ENCODE measurements at places on chromosomes 6 and 20.

GRCh38 chr6:143687591-143687990 is 9.8 kb downstream of the PHACTR2 start:
- no peak for DNase-seq

GRCh38 chr20:4108495-4109306 is 93.3 kb upstream of the RNF24 start:
- peak; percentile 60 for DNase-seq

DNA sequence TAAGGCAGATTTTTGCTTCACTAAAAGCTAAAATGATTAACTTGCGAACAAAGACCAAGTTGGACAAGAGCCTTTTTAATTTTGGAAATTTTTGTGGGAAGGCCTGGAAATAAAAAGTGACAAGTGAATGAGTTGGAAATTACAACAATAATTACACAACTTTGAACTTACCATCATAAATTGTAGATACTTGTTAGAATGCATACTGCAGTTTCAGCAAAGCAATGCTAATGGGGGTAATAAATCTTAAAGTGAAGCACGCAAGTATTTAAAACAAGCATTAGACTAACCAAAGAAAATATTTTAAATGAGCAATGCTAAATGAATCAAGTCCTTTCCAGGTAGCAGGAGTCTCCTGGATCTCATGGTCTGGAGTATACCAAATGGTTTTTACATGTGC is 83.2 kb upstream of the EYA4 start:
- DNase-seq = no peak

GRCh38 chr6:44415873-44416502 is 28.5 kb downstream of the CDC5L start:
- no peak for DNase-seq

DNA sequence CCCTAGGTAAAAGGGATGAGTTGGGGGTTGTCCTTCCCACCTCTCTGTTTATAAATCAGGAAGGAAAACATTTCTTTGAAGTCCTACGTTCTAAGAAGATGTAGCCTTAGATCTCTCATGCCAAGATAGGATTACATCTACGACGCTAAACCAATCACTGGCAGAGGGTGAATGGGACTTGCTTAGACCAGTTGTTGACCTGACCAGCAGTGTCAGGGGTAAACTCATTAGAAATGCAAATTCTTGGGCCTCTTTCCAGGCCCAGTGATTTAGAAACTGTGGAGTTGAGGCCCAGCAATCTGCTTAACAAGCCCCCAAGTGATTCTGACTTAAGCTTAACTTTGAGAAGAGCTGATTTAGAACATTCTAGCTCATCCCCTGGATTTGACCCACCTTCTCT is 147.1 kb upstream of the THEMIS start:
- DNase-seq = no peak

DNA sequence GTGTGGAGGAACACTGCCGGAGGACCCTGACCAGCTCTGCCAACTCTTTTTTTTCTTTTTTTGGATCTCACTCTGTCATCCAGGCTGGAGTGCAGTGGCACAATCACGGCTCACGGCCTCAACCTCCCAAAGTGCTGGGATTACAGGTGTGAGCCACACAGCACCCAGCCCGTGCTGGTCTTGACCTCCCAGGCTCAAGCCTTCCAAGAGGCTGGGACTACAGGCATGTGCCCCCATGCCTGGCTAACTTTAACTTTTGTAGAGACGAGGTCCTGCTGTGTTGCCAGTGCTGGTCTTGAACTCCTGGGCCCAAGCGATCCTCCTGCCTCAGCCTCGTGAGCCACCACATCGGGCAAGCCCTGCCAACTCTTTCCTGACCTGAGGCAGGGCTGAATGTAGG is 11.2 kb downstream of the GCNT2 start:
- no peak for DNase-seq

DNA sequence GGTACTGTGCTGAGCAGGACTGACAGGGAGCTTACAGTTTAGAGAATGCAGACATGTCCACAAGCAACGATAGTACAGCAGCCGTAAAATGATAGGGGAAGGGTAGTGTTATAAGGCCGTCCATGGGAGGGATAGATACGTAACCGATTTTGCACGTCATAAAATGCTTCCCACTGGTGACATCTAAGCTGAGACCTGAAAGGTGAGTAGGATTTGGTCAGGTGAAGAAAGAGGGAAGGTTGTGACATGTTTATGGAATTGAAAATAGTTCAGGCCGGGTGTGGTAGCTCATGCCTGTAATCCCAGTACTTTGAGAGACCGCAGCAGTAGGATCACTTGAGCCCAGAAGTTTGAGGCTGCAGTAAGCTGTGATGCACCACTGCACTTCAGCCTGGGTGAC is 25.6 kb downstream of the SNX9 start:
- no peak for DNase-seq

DNA sequence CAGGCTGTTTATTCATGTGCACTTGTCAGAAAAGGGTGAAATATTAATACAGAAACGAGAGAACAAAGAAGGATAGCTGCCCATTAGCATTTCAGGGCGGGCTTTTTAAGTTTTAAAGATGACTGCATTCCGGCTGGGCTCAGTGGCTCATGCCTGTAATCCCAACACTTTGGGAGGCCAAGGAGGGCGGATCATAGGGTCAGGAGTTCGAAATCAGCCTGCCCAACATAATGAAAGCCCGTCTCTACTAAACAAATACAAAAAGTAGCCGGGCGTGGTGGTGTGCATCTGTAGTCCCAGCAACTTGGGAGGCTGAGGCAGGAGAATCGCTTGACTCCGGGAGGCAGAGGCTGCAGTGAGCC is 130.5 kb downstream of the HFE start:
- no peak for DNase-seq

DNA sequence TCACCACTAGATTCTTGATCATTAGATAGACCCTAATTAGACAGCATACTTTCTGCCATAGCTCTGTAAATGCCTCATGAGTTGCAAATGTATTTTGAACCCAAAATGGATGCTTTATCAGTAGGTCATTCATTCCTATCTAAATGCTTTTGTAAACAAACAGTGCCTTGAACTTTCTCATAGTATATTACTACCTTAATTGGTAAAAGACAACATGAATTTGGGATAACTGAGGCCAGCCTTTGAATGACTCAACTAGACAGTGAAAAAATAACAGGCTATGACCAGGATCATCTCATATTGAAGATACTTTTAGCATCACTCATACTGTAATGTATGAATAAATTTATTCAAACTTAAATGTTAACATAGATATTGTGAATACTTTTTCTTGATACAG is 37.0 kb upstream of the PRL start:
- no peak for DNase-seq

DNA sequence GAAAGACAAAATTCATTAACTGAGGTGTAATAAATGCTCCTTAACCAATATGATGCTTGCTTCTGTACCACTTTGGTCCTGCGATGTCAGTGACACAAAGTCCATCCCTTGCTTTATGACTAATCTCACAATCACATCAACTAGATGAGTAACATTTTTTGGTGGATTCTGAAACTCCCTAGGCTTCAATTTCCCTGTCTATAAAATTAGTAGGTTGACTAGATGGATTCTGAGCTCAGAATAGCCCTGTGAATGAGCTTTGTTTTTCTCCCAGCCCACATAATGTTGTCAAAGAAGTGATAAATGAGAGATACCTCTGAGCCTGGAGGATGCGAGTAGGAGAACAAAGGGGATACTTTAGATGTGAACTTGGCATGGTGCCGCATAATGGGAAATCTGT is 9.1 kb downstream of the TXLNB start:
- no peak for DNase-seq

- no peak for DNase-seq
Observed at GRCh38 chr20:22916021-22916842, 118.9 kb upstream of the SSTR4 start.

- DNase-seq = no peak
Observed at GRCh38 chr6:7978736-7979135, 68.1 kb upstream of the TXNDC5 start.

- no peak for DNase-seq
Observed at GRCh38 chr6:33954453-33954852, 150.7 kb upstream of the MLN start.

- no peak for DNase-seq
Observed at GRCh38 chr20:3755269-3755668, 12.3 kb downstream of the ADISSP start.

DNA sequence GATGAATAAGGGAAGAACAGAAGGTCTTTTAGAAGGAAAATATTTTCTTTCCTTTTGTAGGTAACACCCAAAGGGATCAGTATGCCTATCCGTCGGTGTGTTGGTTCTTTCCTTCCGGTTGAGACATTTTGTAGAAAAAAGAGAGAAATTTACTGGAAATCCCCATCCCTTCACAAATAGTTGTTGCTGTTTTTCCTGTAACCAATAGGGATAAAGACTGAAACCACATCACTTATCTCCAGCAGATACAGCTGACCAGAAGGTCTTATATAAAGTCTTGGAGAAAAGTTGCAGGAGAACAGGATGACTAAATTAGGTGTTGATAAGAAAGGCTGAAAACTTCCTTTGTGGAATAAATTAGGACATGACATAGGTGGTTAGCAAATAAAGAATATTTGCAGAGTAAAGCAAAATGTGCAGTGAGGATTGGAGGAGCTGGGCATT is 14.8 kb upstream of the HLA-DRB1 start:
- no peak for DNase-seq

DNA sequence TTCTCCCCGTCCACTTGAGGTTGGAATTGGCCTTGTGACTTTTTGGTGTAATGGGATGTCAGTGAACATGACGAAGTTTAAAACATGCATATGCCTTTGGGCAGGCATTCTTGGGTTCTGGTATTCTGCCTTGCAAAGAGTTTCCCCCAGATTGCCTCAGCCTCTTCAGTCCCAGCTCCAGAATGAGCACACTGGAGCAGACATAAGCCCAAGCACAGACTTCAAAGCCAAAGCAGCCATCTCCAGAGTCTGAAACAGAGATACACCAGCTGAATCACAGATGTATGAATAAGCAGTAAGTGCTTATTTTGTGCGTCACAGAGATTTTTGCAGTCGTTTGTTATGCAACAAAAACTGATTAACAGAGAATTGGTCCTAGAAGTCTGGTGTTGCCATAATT is 546.0 kb downstream of the FRK start:
- DNase-seq = no peak

- DNase-seq = no peak
Observed at GRCh38 chr6:48027704-48028435, 83.1 kb downstream of the PTCHD4 start.

GRCh38 chr6:166001359-166001758 is 166.3 kb downstream of the TBXT start:
- no peak for DNase-seq

DNA sequence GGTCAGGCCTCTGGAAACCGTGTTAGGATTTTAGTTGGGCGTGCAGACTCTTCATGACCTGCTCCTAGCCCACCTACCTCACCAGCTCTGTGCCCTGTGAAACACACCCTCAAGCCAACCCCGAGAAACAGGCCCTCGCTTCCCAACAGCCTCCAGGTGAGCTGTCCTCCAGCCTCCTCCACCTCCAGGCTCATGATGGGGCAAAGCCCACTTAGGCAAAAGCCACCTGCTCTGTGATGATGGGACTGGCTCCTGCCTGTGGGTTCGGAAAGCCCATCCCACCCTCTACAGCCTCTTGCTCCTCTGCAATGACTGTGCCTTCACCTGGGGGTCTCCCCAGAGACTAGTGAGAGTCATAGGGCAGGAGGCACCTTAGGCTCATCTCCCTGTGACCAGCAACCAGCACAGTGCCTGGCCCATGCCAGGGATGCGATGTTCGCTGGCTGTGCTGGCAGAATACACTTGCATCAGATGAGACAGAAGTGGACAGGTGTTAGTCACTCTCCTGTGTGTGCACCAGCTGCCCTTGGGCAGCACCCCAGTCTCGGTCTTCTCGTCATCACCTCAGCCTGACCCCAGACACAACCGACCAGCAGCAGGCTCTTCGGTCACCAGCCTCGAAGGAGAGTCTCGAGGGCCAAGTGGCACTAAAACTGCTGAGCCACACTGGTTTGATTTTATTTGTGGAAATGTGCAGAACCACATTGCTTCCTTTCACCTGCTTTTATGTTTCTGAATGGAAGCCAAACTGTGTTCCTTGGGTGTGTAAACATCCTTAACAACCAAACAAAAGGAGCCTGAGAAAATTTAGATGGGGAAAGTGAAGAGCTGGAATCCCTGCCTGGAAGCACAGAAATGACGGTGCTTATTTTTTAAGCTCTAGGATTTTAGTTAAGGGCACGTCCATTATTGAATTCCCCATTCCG is 10.7 kb downstream of the PXDC1 start:
- no peak for DNase-seq

GRCh38 chr6:73308712-73309534 is 45.2 kb downstream of the DPPA5 start:
- DNase-seq = no peak

- no peak for DNase-seq
Observed at GRCh38 chr6:127894051-127894450, 6.8 kb downstream of the THEMIS start.

GRCh38 chr6:47161176-47161687 is 119.1 kb upstream of the ADGRF1 start:
- DNase-seq = no peak

- no peak for DNase-seq
Observed at GRCh38 chr20:2114127-2114959, 12.7 kb downstream of the STK35 start.

GRCh38 chr6:167090171-167090570 is 32.7 kb upstream of the CCR6 start:
- no peak for DNase-seq

DNA sequence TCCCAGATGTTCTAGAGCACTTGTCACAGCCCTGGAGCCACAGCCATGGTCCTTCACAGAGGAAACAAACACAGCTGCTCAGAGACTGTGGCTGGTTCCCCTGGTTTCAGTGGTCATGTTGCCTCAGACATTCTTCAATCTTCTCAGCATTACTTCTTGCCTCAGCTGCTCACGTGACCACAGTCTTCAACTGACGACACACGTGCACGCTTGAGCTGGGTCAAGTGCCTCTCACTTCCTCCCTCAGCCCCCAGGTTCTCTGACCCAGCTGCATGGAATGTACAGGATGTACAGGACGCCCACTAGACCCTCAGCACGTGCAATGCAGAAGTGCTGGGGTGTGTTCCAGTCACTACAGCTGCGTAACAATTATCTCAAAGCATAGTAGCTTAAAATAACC is 159.8 kb upstream of the GGTLC1 start:
- no peak for DNase-seq

GRCh38 chr20:59448851-59449444 is 148.5 kb downstream of the EDN3 start:
- no peak for DNase-seq

GRCh38 chr6:2376429-2377355 is 131.3 kb upstream of the GMDS start:
- DNase-seq = no peak

DNA sequence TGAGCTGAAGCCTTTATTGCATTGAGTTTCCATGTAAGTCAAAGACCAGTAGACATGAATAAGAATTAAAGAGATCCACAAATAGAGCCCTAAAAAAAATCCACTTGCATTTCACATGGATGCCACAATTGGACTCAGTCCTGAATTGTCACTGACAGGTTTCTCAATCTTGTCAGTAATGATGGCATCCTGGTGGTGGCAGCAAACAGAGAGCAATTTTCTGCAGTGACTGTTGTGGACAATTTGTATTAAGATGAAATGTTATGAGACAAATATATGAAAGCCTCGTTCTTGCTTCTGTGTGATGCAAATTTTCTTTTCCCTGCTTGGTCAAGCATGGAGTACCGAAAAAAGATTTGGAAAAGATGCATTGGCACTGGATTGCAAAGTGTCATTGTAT is 278.9 kb downstream of the SAMD5 start:
- no peak for DNase-seq

- no peak for DNase-seq
Observed at GRCh38 chr6:34928220-34928619, 39.2 kb downstream of the ANKS1A start.

GRCh38 chr6:71982389-71982788 is 96.0 kb downstream of the RIMS1 start:
- DNase-seq = no peak

GRCh38 chr6:35082733-35083403 is 58.3 kb downstream of the TCP11 start:
- DNase-seq = no peak

Measured in CD4-positive, alpha-beta memory T cell (primary cell).